ENCODE measurements at places on chromosomes 3 and 15.

DNA sequence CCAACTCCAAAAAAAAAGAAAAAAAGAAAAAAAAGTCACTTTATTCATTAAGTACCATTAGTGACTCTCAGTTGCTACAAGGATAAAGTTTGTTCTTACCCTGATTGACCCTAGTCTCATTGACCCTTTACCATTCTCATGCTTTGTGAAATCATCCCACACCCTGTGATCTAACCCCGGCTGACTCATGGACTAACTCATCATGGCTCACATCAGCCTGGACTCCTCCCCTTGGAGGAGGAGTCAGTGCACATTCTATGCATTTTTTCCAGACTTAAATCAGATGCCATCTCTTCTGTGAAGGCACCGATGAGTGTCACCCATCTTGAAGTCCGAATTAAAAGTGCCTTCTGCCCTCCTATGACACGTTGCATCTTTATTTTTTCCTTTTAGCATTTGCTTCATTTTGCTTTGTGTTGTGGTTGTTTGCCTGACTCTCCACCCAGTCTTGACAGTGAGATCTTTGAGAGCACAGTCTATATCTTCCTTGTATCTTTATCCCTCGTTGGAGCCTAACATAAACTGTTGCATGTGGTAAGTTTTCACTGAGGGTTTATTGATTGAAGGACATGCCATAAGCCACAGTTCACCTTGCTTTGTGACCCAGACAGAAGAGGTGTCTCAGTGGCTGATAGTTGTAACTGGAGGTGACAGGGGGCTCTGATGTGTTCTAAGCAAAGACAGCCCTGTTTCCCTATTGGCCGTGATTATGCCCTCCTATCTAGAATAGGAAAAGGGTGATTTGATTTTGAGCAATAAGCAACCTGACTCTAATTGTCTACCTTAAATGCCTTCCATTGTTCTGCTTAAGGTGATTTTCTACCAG lies 72.1 kb downstream of the IL1RAP start:
- no peak for DNase-seq

- DNase-seq, result no peak
Measured at GRCh38 chr3:166810741-166811445, 569.2 kb downstream of the ZBBX start.

DNA sequence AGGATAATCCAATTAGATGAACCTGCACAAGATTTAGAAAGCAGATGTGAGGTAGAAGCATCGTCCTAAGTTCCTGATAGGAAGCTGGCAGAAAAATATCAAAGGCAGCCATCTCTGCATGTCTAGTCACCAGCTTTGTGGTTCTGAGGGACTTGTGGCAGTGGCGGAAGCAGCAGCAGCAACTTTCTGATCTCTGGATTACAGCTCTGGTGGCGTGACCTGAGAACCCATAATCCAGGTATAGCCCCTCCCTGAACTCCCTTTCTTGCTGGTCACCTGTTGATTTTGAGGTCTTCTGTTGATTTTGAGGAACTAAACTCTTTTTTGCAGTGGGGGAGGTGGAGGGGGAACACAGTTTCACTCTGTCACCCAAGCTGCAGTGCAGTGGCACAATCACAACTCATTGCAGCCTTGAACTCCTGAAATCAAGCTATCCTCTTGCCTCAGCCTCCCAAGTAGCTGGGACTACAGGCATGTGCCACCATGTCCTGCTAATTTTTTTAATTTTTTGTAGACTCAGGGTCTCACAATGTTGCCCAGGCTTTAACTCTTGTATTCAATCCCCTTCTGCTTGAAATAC lies 7.9 kb downstream of the FSIP1 start:
- DNase-seq, result no peak

DNA sequence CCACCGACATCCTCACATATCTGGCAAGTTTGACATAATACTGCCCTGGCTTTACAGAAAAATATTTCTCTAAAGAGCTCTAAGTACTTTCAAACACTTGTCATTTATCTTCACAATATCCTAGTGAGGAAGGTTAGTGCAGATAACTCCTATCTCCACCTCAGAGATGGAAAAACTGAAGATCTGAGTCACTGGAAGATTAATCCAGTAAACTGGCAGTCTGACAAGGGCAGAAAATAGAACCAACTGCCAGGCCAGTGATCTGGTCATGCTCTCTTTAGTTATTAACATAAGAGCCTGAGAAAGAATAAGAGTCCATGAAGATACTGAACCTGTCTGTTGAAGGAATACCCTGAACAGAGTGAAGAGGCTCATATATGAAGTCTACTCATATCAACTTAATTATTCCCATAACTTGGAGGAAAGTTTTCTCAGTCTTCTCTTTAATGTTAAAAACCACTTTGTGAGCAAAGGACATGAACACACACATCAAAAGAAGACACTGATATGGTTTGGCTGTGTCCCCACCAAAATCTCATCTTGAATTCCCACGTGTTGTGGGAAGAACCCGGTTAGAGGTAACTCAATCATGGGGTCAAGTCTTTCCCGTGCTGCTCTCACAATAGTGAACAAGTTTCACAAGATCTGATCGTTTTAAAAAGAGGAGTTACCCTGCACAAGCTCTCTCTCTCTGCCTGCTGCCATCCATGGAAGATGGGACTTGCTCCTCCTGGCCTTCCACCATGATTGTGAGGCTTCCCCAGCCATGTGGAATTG lies 61.4 kb downstream of the GOLIM4 start:
- DNase-seq, result no peak

GRCh38 chr3:117589454-117589853 lies 879.9 kb downstream of the TUSC7 start:
- no peak for DNase-seq

DNA sequence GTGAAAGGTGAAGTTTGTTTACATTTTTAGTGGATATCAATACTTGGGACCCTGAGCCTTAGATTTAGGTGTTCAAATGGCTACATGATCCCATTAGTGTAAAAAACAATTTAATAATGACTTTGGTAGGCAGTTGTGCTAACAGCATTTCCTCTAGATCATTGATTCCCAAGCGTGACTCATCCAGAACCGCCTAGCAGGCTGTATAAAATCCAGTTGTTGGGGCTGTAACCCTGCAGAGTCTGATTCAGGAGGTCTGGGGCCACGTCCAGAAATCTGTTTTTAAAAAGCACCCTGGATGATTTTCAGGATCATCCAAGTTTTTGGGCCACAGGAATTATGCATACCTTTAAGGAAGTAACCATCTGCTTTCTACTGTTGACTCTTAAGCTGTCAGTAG lies 156.4 kb downstream of the TP63 start:
- DNase-seq, result no peak

DNA sequence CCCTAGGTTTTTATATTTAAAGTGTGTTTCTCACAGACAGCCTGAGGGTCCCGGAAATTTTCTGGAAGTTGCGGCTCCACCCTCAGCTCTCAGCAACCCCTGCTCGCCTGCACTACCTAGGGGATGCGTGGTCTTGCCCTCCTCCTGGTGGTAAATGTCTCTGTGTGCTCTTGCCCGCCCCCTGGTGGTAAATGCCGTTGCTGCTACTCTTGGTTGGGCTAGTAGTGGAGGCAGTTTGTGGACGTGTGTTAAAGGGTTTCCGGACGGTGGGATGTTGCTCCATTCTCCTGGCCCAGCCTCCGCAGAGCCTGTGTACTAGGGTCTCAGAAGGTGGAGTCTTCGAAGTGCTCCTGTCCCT lies 27.4 kb downstream of the STOML1 start:
- peak; percentile 84 for DNase-seq

DNA sequence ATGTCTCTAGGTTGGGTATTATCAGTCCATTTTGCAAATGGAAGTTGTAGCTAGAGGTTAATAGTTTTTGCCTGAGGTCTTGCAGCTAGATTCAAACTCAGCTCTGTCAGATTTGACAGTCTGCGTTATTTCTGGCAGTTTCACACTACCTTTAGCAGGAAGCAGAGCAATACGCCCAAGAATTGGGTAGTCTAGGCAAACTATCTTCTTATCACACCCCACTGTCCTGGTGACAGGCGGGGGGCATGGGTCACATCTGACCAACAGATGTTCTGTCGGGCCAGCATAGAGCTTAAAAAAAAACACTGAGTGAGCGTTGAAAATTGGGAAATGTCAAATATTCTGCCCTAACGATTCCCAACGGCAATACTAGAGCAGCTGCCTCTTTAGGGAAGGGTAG lies 5.7 kb downstream of the GPR160 start:
- DNase-seq, result no peak

GRCh38 chr3:30666572-30667279 lies 60.3 kb downstream of the TGFBR2 start:
- DNase-seq, result no peak

- DNase-seq, result no peak
Measured at GRCh38 chr3:195240939-195241338, 30.0 kb downstream of the XXYLT1 start.

GRCh38 chr3:110881069-110881468 lies 190.5 kb upstream of the NECTIN3 start:
- peak; percentile 44 for DNase-seq

- no peak for DNase-seq
Measured at GRCh38 chr3:185961675-185962232, 23.9 kb upstream of the TRA2B start.

DNA sequence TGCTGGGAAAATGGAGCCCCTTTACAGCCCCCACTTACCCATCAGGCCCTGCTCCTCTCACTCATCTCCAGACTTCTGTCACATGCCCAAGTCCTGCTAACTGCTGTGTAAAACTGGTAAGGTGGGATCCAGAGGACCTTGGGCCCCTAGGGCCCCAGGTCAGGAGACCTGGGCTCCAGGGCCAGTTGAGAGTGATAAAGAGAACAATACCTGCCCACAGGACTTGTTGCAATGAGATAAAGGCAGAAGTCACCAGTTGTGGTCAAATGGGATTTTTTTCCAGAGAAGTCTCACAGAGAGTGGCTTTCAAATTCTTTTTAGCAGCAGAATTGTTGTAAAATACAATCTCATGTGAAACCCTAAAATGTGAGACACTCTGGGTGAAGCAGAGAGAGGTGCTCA lies 753 bp downstream of the FURIN start:
- DNase-seq, result no peak

DNA sequence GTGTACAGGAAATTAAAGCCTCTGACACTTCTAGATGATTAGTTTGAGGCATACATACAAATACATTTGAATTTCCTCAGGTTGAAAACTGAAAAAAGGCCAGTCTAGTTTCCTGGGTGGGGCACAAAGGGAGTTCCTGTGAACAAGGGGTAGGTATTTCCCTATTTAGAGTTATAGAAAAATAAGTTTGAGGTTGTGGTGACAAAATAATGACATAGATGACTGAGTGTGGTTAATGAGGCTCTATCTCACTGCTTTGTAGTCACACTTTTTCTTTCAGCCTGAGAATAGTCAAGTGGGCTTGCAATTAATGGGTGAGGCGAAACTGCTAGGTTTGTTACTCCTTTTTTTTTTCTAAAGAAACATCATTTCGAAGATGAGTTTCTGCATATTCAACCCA lies 4.3 kb downstream of the SLCO3A1 start:
- DNase-seq, result no peak

GRCh38 chr15:92633418-92633817 lies 22.2 kb downstream of the FAM174B start:
- DNase-seq, result no peak

GRCh38 chr3:8505621-8506020 lies 4.0 kb downstream of the LMCD1 start:
- no peak for DNase-seq

DNA sequence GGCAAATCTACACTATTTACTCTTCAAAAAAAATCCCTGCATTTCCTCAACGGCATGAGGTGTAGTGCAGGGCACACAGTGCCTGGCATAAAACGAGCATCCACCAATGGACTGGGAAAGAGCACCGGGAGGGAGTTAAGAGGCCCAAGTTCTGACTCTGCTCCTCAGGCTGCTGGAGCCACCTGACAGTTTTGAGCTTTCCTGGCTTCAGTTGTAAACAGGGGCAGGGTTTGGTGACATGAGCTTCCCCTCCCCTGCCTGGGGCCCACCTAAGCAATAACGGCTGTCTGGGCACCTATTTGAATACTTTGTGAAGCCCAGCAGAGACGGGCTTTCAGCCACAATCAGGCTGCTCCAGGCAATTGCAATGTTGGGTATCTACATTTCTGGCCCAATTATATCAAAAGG lies 16.4 kb downstream of the CA12 start:
- no peak for DNase-seq

DNA sequence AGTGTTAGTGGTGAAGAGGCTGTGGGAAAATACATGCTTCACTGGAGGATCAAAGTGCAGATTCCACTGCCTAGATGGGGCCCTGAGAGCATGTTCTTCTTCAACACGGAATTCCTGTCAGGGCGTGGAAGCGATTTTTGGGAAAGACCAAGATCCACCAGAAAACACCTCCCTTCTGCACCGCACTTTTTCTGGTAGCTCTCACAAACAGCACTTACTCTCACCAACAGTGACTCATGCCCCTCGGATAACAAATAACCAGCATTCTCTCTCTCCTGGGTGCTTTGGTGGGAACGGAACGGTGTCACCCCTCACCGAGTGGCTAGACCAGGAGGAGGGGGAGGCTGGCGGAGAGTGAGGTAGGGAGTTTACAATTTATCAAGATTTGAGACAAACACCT lies 40.1 kb downstream of the ADAMTSL3 start:
- no peak for DNase-seq

GRCh38 chr3:129636082-129636481 lies 29.6 kb upstream of the PLXND1 start:
- DNase-seq, result no peak

GRCh38 chr3:59422312-59422711 lies 372.5 kb upstream of the CFAP20DC start:
- no peak for DNase-seq

GRCh38 chr3:64289622-64290021 lies 64.4 kb upstream of the PRICKLE2 start:
- no peak for DNase-seq

- peak; percentile 42 for DNase-seq
Measured at GRCh38 chr3:116863822-116864589, 154.4 kb downstream of the TUSC7 start.

GRCh38 chr3:79038057-79038456 lies 729.7 kb downstream of the ROBO1 start:
- no peak for DNase-seq

GRCh38 chr3:45937206-45938042 lies 5.8 kb upstream of the CXCR6 start:
- DNase-seq, result no peak

DNA sequence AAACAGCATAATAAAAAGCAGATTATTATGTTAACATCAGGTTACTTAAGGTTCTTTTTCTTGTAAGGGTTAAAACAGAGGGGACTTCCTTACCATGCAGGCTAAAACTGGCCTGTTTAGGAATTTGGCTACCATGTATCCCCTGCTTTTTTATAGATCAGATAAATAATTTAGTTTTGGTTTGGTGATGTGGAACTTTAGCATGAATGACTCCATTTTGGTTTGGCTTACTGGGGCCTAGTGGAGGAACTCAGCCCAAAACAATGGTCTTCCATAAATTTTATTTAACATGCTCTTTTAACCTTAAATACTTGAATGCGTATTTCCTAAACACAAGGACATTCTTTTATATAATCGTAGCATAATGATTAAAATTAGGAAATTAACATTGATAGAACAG lies 18.9 kb downstream of the GALK2 start:
- DNase-seq, result no peak

DNA sequence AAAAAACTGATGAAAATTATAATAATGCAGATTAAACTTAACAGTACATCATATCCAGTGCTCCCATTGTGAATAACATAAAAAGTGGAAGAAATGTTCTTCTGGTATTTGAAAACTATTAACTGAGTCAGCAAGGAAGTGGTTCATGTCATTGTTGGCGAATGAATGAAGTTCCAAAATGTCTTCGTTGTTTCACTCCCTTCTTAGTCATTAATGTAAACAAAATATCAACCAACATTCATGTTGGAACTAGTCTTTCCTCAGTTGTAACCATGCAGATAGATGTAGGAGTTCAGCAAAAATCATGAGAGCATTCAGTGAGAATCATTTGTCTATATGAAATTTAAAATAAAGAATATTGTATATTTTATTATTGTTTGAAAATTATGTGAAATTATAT lies 44.1 kb upstream of the ICE2 start:
- DNase-seq, result no peak

GRCh38 chr3:187274977-187275338 lies 16.6 kb downstream of the MASP1 start:
- no peak for DNase-seq

Data from femur (tissue), 1 donor.